Hypothalamus (tissue), 51 donors: ENCODE measurements at places on chromosomes 13 and 19.

- no peak for DNase-seq
These were observed 2.8 kb downstream of the RNF113B start for GRCh38 chr13:98174307-98174706.

DNA sequence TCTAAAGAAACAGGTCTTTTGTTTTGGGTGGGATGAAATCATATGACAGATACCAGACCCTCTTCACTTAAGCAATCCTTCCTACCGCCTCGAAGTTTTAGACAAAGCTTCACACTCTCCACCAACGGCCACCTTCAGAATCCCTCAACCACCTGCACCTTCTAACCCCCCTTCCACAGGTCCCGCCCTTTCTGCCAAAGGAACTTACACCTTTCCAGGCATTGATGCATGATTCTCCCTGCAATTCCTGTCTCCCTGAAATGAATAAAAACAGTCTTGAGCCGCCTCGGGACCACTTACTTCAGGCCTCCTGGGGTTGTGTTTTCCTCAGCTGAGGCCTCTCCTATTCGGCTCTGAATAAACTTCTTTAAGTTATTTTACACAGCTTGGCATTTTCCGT lies 859 bp downstream of the ZNF433 start:
- no peak for DNase-seq

- DNase-seq = no peak
These were observed 385.4 kb upstream of the SLC10A2 start for GRCh38 chr13:103451656-103452055.

DNA sequence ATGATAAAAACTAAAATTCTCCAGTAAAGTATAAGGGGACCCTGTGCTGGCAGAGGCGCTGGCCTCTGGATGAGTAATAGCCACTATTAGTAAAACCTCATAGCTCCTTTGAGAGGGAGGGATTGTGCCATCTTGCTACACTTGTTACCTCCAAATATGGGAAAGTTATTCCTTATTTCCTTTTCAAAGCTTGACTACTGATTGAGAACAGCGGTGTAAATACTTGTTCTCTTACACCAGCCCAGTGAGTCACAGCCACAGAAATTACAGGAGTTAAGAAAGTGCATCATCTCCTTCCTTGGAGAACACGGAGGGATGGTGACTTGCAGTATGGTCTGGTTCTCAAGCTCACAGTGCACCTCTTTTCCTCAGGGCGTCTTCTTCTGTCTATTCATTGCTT lies 379.0 kb downstream of the EFNB2 start:
- DNase-seq = no peak

GRCh38 chr19:48398102-48398374 lies 4.6 kb downstream of the GRIN2D start:
- DNase-seq = no peak

DNA sequence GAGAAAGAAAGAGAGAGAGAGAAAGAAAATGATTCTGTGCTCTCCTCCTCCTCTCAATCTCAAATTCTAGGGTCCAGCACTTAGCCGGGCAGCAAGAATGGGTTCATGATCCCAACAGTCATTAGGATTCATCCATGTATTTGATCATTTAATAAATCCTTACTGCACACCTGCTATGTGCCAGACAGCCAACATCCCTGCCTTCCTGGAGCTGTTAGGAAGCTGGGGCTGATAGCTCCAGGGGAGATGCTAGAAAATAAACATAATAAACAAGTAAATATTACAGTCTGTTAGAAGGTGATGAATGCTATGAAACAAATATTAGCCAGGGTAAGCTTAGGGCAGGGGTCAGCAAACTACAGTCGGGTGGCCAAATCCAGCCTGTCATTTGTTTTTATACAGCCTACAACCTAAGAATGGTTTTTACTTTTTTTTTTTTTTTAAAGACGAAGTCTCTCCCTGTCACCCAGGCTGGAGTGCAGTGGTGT lies 9.9 kb upstream of the ACP7 start:
- DNase-seq = no peak
